ENCODE measurements at places on chromosomes 5 and 9. TPM values are rescaled to one million over a fixed set of nuclear protein-coding genes. Genes with fewer than 3 reads are reported as not detected.
A peak's percentile ranks its signal among the peaks of the same experiment; 100 is the strongest.

Gene PITX1
- total RNA-seq = 0.25 TPM

Gene S1PR3
- 8.4 TPM for total RNA-seq

Gene SYK
- total RNA-seq = 17.9 TPM

Gene IFNA13
- total RNA-seq = not detected

Gene IL5
- not detected for total RNA-seq

Gene PRR16
- 1.8 TPM for total RNA-seq

Gene PIP5K1B
- total RNA-seq = 0.42 TPM

Gene CXCL14
- total RNA-seq = 344 TPM

Gene NUTM2G
- not detected for total RNA-seq

Gene NOXA1
- total RNA-seq = 5.4 TPM

Gene BTNL8
- total RNA-seq = 0.26 TPM

DNA sequence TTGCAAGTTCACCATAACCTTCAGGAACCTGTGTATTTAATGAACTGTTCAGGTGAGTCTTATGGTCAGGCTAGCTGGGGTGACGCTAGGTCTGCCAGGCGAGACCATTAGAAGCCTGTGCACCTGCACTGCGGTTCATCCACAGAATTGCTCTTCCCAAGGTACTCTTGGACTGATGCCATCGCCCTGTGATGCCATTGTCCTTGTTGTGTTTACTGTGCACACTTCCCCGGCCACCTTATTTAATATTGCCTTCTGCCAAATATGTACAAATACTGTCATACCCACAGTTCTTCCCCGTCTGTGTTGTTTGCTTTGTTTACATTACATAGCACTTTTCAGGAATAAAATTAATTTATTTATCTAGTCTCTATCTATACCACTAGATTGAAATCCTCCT lies 66.3 kb downstream of the RCL1 start:
- no peak for DNase-seq

GRCh38 chr5:32261198-32261597 lies 51.5 kb downstream of the MTMR12 start:
- DNase-seq = no peak

GRCh38 chr5:159814805-159815585 lies 101.3 kb upstream of the ADRA1B start:
- DNase-seq = no peak

- DNase-seq = no peak
These were observed 181.1 kb upstream of the ELAVL2 start for GRCh38 chr9:24007185-24007584.

GRCh38 chr9:114029311-114030170 lies 48.6 kb downstream of the AMBP start:
- peak; percentile 10 for DNase-seq

- DNase-seq = no peak
These were observed 67.0 kb upstream of the MAST4 start for GRCh38 chr5:66529182-66529581.

DNA sequence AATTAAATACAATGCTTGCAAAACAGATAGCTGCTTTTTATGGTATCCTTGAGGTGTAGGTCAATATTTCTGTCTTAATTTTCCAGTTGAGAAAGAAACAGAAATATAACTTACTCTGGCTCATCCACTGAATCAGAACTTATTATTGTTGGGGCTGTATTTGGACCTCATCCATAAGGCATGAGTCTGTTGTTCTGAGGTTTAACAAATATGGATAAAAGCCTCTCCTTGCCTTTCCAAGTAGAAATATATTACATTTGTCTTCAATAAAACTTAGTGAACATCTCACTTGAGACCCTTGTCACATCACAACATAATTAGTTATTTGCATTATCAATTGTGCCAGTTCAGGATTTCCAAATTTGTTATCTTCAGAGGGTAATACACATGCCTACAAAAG lies 525.8 kb downstream of the AGTPBP1 start:
- DNase-seq = no peak

- DNase-seq = no peak
These were observed 12.4 kb upstream of the PTPN3 start for GRCh38 chr9:109510506-109510905.

- peak; percentile 63 for DNase-seq
These were observed 59.5 kb downstream of the SMIM23 start for GRCh38 chr5:171845040-171845630.

GRCh38 chr9:18479405-18479804 lies 5.5 kb downstream of the ADAMTSL1 start:
- no peak for DNase-seq

- no peak for DNase-seq
These were observed 426 bp downstream of the C7 start for GRCh38 chr5:40909723-40910122.

DNA sequence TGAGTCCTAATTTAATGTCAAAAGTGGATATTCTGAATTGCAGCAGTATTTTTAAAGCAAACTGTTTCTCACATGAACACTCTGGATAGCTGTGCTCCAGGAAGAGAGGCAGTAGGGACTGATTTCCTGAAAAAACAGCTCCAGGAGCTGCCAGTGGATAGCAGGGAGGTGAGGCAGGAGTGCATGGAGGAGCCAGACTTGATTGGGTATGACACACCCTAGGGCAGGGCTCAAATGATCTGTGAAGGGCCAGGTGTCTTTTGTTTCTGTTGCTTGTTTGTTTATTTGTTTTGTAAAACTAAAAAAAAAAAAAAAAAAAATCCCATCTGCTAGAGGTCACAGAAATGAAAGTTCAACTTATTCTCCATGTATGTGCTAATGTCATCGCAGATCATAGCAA lies 83.4 kb downstream of the ADRB2 start:
- no peak for DNase-seq

DNA sequence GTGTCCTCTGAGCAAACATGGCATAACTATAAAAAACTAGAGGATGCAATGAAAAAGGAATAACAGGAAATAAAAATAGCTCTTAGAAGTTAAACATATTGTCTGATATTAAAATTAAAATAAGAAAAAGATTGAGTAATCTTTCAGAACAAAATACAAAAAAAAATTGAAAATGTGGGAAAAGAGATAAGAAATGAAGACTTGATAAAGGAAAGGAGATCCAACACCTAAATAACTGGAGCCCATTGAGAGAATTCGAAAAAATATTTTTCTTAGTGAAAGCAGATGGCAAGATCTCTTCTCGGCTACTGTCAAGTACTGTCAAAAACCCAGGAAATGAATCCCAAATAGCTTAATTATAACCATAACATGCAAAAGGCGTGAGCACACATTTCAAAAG lies 24.9 kb downstream of the LIFR start:
- no peak for DNase-seq

- no peak for DNase-seq
These were observed 1328.6 kb downstream of the PTPRD start for GRCh38 chr9:9284201-9284600.

DNA sequence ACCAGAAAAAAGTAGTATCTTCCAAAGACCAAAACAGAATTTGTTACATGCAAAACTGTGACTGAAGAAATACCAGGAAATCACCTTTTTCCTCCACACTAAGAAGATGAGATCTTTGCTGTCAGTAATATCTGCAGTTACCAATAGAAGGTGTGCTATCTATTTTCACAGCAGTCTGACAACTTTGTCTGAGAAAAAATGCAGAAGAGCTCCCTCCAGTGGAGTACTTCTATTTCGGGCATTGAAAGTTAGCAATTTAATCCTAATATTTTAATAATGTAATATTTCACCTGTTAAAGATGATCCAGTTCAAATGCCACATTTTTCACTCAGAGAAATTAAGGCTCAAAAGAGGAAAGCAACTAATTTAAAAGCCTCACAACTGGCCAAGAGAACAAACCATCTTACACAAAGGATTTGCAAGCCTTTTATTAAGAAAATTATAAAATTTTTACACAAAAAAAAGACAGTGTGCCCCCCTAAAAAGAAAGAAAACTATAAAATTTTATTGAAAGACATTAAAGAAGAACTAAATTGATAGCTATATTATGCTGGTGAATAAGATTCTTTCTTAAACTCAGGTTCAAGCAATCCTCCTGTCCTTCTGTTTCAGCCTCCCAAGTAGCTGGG lies 50.6 kb downstream of the DEPDC1B start:
- no peak for DNase-seq

- DNase-seq = no peak
These were observed 18.6 kb downstream of the BAAT start for GRCh38 chr9:101366038-101366756.

- DNase-seq = no peak
These were observed 14.5 kb downstream of the ADAM19 start for GRCh38 chr5:157561110-157561509.

GRCh38 chr5:150112201-150113046 lies 26.1 kb upstream of the CSF1R start:
- peak; percentile 58 for DNase-seq

DNA sequence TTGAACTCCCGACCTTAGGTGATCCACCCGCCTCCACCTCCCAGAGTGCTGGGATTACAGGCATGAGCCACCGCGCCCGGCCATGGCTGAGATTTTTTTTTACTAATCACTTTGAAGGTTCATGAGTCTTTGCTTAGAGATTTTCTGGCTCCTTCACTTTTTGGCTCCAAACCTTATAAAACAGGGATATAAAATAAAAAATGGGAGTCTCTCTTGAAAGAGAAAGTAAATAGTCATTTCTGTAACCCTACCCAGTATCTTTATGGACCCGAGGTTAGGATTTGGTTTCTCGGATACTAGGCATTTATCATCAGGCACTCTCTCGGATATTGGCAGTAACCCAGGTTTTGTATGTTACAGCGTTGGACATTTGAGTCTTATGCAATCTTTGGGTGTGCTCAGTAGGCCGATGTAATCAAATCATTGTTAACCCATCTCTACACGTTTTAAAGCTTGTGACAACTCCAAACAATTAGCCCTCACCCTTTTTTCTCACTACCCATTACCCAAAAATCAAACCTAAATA lies 25.3 kb downstream of the STXBP1 start:
- DNase-seq = no peak

DNA sequence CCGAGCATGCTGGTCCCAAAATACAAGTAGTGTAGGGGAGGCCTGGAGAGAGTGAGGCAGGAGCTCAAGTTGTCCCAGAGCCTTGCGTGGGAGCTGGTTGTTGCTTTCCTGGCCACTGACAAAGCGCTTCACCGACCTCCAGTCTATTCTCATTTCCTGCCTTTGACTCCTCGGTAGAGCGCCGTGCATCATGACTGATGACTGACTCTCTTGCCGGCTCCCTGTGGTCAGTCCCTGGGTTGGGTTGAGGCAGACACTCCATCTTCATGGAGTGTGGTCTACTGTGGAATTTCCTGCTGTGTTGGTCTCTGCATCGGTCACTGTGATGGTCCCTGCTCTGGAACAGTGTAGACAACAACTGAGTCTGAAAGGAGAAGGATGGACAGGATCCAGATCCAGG lies 175.1 kb upstream of the S1PR3 start:
- no peak for DNase-seq

Data from lower leg skin (tissue), 4 donors.